Progenitor cell of endocrine pancreas (in vitro differentiated cells): ENCODE measurements at places on chromosomes 4 and X.

GRCh38 chr4:3733195-3733594, 33.0 kb upstream of the ADRA2C start:
- no peak for DNase-seq

GRCh38 chr4:13605330-13605729, 22.2 kb downstream of the BOD1L1 start:
- DNase-seq = no peak

GRCh38 chr4:147891476-147892115, 159.7 kb downstream of the ARHGAP10 start:
- no peak for DNase-seq

DNA sequence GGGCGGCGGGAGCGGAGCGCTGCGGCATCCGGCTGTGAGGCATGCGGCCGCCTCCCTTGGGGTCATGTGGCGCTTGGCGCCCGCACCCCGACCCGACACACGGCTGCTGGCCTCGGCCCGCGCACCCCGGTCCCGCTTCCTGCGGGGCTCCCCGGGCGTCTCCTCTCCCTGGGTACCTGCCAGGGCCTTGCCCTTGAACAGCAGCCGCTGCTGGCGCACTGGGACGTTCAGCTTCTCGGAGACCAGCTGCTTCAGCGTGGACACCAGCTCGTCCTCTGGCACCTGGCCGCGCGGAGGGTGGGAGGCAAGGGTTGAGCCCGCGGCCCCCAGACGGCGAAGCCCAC, 391 bp downstream of the UBL4A start:
- no peak for DNase-seq

DNA sequence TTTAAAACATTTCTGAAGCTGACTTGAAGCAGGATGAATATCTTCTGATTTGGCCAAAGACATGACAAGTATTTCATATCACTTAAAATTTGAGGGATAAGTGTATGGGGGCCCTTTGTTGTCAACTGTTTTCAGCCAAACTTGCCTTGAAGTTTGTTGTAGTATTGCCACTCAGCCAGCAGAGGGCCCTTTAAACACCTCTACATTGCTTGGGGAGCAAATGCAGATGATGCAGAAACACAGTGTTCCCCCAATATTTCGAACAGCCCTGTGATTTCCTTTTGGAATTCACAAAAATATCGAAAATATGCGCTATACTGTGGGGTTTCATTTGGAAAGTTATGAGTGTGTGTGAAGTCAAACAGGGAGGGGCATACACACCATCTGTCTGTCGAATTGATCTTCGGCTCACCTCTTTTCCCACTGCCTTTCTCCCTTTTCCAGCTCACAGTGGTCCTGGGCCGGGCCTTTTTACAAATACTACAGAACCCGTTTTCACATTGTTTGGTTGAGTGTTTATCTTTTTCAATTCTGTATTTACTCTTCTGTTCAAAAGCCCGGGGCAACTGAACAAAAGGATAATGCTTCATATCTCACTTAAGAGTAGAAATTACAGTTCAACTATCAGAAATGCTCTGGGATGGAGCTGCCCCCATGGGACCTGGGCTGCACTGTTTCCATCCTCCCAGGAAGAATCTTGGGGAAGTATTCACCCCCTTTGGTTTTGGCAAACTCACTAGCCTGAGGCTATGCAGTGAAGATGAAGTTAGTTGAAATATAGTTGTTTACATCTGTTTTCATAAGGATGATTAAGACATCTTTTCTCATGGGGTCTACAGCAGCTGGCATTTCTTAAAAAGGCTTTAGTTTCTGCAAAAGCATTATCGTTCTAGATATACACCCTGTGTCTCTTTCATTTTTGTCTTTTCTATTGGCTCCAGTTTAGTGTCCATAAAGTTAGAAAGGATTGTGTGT, 137.6 kb downstream of the EGF start:
- peak; percentile 18 for DNase-seq

GRCh38 chr4:37279894-37280592, 35.5 kb downstream of the NWD2 start:
- no peak for DNase-seq

DNA sequence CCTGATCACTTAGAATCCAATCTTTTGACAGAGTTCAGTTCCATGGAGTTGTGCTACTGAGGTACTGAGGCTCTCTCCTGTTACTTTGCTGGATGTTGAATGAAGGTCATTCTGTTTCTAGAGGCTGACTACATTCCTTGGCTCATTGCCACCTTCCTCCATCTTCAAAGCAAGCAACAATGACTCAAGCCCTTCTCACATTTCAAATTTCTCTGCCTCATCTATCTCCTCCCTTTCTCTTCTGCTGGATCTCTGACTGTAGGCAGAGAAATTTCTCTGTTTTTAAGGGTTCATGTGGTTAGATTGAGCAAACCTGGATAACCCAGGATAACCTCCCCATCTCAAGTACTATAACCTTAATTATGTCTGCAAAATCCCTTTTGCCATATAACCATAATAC, 775.4 kb downstream of the STPG2 start:
- no peak for DNase-seq

DNA sequence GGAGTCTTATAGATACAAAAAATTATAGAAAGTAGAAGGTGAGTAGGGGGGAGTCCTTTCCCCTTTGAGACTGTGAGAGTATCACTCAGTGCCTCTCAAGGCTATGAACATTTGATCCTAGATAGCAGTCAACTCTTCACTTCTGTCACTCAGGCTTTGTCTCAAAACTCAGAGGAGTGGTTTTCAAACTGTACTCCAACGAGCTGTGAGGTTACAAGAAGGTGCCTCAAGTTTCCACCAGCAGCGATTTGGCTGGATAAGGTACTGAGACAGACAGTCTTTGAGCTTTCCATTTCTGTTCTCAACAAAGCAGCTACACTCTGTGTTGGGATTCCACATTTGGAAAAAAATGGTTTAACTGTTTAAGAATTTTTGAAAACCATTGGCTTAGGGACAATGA, 48.0 kb upstream of the NDST3 start:
- DNase-seq = no peak

DNA sequence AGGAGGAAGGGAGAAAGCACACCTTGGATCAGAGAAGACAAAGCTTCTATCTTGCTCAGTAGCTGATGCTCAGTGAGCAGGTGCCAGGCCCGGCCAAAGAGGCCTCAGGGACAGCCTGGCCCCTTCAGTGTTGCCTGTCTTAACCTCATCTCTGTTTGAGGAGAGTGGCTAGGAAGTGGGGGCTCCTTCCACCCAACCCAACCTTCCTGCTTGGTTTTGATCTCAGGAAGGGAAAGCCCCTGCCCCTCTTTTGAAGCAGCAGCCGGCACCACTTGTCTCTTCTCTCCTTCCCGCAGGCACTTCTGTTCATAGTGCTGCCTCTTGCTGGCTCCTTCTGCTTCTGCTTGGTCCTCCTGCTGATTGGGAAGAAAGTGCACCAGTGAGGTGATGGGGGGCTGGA, 2.4 kb upstream of the AFF2 start:
- DNase-seq = no peak

DNA sequence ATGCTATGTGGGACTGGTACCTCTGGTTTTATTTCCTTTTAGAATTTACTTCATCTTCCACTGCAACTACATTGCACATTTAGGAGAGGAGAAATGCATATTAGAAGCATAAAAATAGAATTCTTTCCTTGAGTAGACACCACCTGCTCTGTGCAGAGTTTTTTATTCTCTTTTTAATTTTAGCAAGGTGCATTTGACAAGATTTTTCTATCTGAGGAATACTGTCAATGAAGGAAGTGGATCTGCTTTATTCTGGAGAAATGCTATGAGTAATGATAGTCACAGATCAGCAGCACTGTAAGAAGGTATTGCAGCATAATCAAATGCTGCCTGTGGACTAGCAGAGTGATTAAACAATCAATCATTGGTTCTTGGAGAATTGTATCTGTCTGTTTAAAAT, 1038.3 kb downstream of the RAPGEF2 start:
- DNase-seq = no peak

DNA sequence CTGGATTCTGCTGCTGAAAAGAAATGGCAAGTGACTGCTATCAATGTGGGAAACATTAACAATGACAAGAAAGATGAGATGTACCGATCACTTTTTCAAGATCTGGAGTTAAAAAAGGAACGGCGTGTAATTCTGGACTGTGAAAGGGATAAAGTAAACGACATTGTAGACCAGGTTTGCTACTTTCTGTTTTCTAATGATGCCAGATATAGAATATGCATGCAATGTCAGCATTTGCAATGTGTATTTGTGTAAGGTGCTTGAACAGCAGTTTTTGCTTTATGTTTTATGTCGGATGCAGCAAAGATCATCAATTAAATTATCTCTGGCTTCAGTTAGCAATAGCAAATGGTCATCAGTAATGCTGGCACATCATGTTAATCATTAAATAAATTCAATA, 92.2 kb downstream of the GRIA2 start:
- DNase-seq = no peak

GRCh38 chrX:136369377-136369776, 68.6 kb downstream of the ADGRG4 start:
- no peak for DNase-seq

- peak; percentile 12 for DNase-seq
Observed at GRCh38 chr4:161704040-161704439, 459.8 kb downstream of the FSTL5 start.

- DNase-seq = no peak
Observed at GRCh38 chr4:159271856-159272255, 169.0 kb downstream of the RAPGEF2 start.

GRCh38 chr4:144948009-144948408, 150.0 kb downstream of the ANAPC10 start:
- no peak for DNase-seq

DNA sequence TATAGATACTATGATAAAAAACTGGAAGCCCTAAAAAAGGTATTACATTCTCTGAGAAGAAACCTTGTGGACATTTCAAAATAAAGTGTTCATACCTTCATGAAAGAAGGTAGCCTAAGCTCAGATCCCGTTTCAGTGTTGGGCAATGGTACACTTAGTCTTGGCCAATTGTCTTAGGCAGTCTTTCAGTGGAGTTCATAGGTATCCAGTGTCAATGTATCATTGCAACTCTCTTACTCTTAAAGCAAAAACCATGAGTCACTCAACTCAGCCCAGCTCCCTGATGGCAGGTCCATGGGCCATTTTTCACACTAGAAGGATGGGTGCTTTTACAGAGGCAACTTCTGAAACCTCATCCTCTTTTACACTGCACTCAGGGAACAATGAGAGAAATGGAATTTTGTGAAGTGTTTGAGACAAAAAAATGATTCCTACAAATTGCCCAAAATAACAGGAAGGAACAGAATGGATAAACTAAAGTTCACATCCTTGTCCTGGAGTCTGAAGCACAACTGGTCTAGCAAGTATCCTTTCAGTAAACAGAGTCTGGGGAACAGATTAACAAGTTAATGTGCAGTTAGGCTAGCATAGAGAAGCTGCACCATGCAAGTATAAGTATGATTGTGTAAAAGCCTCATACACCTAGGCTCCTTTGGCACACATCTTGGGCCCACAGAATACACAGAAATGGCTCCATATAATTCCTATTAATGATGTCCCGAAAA, 7.0 kb upstream of the ZNF827 start:
- no peak for DNase-seq

DNA sequence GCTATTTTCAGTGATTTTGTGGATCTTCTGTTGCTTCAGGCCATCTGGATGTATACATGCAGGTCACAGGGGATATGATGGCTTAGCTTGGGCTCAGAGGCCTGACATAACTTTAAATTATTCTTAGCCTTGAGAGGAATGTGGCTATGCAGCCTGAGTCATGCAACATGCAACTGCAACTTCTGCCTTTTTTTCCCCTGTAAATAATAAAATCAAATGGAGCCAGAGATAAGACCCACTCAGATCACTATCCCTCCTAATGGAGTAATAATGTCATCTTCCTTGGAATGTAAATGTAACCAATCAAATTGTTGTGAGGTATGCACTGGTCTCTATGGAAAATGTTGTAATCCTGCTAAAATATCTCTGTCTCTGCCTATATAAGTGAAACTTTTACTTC, 54.9 kb downstream of the MAGEB17 start:
- DNase-seq = no peak

GRCh38 chr4:45442466-45442865, 681.4 kb downstream of the GABRG1 start:
- no peak for DNase-seq

GRCh38 chr4:113221990-113222389, 172.5 kb downstream of the ANK2 start:
- no peak for DNase-seq

GRCh38 chrX:7059214-7059838, 88.2 kb upstream of the STS start:
- DNase-seq = no peak

DNA sequence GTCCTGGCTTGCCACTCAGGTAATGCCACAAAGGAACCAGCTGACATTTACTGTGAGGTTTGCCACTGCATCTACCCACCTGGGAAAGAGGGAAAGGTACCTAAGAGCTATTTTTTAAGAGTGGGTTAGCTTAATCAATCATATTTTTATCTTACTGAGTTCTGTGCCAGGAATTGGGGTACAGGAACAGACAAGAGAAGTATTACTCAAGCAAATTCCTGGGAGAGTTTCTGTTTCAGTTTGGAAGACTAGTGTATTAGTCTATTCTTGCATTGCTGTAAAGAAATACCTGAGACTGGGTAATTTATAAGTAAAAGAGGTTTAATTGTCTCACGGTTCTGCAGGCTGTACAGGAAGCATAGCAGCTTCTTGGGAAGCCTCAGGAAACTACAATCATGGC, 23.2 kb downstream of the PSMD10 start:
- no peak for DNase-seq
